ENCODE measurements at places on chromosomes 2 and 18. TPM values are rescaled to one million over a fixed set of nuclear protein-coding genes. Genes with fewer than 3 reads are reported as not detected.
A peak's percentile ranks its signal among the peaks of the same experiment; 100 is the strongest.

Gene UGT1A7
- not detected for total RNA-seq

Gene UGT1A10
- total RNA-seq = not detected

Gene SF3B6
- total RNA-seq = 55.2 TPM

DNA sequence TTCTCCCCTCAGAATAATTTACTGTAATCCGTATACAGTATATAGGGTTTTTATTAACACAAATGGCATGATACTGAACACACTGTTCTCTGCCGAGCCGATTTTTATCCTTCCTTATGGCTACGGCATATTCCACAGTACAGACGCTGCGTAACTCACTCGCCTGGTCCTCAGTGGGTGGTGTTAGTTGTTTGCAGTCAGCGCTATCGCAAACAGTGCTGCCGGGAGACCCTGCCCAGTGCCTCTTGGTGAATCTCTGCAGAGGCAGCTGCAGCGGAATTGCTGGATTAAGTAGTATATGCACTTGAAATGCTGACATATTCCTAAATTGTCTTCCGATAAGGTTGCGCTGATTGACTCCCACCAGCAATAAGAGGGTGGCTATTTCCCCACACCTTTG, 73.9 kb downstream of the MARCO start:
- no peak overlapping the region for H3K4me3 ChIP-seq
- no peak for DNase-seq
- H3K27ac ChIP-seq = no peak overlapping the region
- no peaks in the 10 kb centered on the region for H3K36me3 ChIP-seq
- no peaks in the 10 kb centered on the region for H3K4me1 ChIP-seq

DNA sequence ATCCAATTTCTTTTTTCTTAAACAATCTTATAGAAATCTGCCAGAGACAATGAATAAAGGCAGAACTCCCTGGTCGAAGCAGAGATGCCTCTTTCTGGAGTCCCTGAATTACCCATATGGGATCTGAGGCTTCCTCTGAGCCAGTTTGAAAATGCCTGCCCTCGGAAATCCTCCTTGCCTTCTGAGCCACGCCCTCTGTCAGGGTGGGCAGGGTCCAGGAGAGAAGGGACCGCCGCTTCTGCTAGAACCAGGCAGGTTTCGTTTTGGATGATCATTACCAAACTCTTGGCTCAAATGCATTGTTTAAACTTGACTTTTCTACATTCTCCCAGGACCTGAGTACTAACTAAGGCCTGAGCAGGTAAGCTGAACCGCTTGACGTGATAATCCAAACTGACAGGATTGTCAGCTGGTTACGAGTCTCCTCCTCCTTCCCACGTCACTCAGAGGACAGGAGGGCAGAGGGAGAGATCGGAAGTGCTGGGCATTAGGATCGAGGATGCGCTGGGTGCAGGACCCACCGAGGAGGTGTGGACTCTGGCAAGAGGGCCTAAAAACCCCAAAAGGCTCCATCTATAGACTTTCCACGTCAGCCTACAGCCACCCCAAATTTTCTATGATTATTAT, 128.4 kb downstream of the KLHL29 start:
- no peaks in the 10 kb centered on the region for H3K27me3 ChIP-seq
- peak overlapping the region; percentile 60 for H3K27ac ChIP-seq
- no peak overlapping the region for H3K4me3 ChIP-seq
- H3K4me1 ChIP-seq = peaks cover 39% of the 10 kb centered on the region

DNA sequence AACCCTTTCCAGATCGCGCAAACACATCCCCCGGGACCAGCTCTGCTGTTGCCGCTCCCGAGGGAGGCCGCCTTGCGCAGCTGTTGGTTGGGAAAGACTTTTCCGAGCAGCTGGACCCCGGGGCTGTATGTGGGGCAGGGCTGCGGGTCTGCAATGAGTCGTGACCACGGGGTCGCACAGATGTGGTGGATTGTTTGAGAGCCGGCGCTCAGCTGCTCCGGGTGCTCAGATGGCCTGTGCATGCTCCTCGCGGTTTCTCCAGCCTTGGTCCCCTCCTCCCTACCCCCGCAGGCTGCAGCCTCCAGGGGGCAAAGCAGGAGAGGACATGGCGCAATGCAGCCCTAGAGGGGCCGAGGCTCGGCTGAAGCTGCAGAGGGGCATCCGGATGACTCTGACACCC, 105.2 kb upstream of the OTOS start:
- no peak for DNase-seq
- H3K4me1 ChIP-seq = peaks cover 25% of the 10 kb centered on the region
- peak overlapping the region; percentile 65 for H3K27ac ChIP-seq
- no peak overlapping the region for H3K4me3 ChIP-seq

DNA sequence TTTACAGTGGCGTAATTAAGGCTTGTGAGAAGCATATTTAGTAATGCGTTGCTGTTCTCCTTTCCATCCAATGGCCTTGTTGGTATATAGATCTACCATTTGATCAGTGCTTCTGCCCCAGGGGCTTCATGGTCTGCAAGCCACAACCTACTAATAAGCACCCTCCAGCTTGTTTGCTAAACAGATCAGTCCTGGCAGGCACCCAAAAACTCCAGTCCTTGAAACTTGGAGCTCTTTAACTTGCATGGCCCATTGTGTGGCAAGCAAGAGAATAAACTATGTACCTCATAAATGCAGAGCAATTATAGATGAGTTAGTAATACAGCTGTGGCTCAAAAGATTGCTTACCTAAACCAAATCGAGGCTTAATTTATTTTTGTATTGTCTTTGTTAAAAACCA, 158.5 kb downstream of the FTCDNL1 start:
- no peak for DNase-seq
- H3K27me3 ChIP-seq = no peaks in the 10 kb centered on the region
- H3K36me3 ChIP-seq = no peaks in the 10 kb centered on the region
- no peak overlapping the region for H3K4me3 ChIP-seq

DNA sequence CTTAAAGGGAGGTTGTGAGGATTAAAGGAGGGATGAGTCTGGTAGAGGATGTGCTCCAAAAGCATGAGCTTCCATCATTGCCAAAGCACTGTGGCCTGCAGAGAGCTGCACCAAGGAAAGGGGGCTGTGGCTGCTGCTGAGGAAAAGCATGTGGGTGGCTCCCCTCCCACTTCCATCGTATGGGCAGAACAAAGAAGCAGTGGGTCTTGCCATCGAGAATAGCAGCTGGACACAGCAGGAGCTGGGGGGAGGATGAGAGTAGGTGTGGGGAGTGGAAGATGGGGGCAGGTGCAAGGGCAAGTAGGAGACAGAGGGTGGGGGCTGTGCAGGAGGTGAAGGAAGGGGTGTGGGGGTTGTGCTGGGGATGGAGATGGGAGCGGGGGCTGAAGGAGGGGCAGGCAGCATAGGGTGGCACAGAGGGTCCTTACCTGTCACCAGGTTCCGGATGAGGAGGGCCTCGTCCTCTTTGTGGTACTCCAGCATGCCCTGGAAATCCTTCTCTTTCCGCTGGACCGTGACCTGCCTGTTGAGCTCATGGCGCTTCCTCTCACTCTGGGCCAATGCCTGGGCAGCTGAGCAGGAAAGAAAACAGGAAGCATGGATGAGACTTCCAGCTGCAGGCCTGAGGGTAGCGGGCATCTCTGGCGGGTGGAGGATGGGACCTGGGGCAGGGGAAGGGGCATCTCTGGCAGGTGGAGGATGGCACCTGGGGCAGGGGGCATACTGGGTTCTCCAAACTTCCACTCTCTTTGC, 33.6 kb upstream of the ACAA2 start:
- H3K27me3 ChIP-seq = peaks cover 14% of the 10 kb centered on the region
- H3K4me3 ChIP-seq = no peak overlapping the region
- H3K4me1 ChIP-seq = peaks cover 10% of the 10 kb centered on the region

DNA sequence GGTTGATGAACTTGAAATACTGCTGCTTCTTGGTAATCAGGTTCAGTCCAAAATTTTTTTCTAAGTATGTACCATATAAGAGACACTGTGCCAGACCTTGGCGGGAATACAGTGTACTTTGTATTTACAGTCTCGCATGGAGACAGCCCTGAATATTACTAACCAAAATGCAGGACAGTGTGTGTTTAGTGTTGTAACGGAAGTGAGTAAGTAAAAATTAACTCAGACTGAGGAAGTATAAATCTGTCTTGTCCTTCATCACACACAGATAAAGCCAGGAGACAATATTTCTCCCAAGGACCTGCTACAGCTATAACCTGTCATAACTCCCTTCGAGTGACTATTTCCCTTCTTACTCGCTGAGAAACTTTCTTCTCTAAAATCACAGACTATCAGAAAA, 76.9 kb downstream of the ACTR3 start:
- peaks cover 7% of the 10 kb centered on the region for H3K4me1 ChIP-seq
- no peak for DNase-seq
- H3K27me3 ChIP-seq = no peaks in the 10 kb centered on the region
- no peaks in the 10 kb centered on the region for H3K36me3 ChIP-seq

GRCh38 chr2:190123956-190124355, 61.4 kb upstream of the MSTN start:
- no peak for DNase-seq
- no peak overlapping the region for H3K27ac ChIP-seq
- H3K4me1 ChIP-seq = peaks cover 8% of the 10 kb centered on the region
- H3K36me3 ChIP-seq = no peaks in the 10 kb centered on the region

GRCh38 chr18:9922592-9923311, 8.9 kb downstream of the VAPA start:
- peaks cover 93% of the 10 kb centered on the region for H3K4me1 ChIP-seq
- no peaks in the 10 kb centered on the region for H3K36me3 ChIP-seq
- no peak overlapping the region for H3K4me3 ChIP-seq
- no peak for DNase-seq
- no peak overlapping the region for H3K27ac ChIP-seq

- DNase-seq = peak; percentile 92
- no peaks in the 10 kb centered on the region for H3K27me3 ChIP-seq
- peak overlapping the region; percentile 95 for H3K27ac ChIP-seq
These were observed 18.0 kb downstream of the SPEG start for GRCh38 chr2:219452361-219453317.

DNA sequence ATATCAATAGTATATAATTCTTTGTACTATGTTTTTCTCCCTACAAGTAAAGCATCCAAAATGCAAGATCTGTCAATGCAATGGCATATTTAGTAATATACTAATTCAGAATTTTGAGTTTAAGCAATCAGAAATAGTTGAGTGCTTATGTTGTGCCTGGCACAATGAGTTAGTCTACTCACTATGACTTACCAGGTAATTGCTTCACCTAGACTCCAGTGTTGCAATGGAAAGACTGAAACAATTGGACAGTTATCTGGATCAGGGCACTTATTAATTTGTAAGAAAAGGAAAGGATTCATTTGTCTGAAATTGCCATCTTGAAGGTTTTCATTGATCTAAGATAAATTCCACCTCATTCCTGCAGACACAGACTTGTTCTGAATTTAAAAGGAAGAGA, 97.6 kb upstream of the TCF4 start:
- H3K27ac ChIP-seq = no peak overlapping the region
- no peaks in the 10 kb centered on the region for H3K27me3 ChIP-seq
- H3K4me3 ChIP-seq = no peak overlapping the region

GRCh38 chr18:48775372-48776155, 175.2 kb downstream of the SMAD7 start:
- H3K4me3 ChIP-seq = no peak overlapping the region
- H3K36me3 ChIP-seq = no peaks in the 10 kb centered on the region
- no peak for DNase-seq
- H3K27me3 ChIP-seq = no peaks in the 10 kb centered on the region

DNA sequence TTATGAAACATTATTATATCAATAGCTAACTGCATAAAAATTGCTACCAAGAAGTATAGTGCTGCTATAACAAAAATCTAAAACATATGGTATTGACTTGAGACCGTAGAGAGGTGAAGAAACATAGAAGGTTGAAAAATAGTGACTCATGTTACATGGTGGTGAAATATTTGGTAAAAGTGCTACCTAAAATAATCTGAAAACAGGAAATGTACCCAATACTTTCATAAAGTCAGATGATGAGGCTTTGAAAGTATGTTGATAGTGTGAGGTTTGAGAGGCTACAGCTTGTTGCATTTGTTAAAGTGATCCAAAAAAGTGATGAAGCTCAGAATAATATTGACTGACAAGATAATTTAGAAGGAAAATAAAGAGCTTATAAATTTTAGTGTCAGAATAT, 718.7 kb upstream of the SLC8A1 start:
- H3K27me3 ChIP-seq = no peaks in the 10 kb centered on the region
- DNase-seq = no peak
- no peak overlapping the region for H3K4me3 ChIP-seq
- no peaks in the 10 kb centered on the region for H3K4me1 ChIP-seq
- H3K27ac ChIP-seq = no peak overlapping the region

GRCh38 chr2:101204400-101205115, 48.1 kb upstream of the CNOT11 start:
- no peaks in the 10 kb centered on the region for H3K27me3 ChIP-seq
- H3K36me3 ChIP-seq = no peaks in the 10 kb centered on the region
- no peak for DNase-seq
- H3K27ac ChIP-seq = no peak overlapping the region
- H3K4me1 ChIP-seq = no peaks in the 10 kb centered on the region
- no peak overlapping the region for H3K4me3 ChIP-seq

DNA sequence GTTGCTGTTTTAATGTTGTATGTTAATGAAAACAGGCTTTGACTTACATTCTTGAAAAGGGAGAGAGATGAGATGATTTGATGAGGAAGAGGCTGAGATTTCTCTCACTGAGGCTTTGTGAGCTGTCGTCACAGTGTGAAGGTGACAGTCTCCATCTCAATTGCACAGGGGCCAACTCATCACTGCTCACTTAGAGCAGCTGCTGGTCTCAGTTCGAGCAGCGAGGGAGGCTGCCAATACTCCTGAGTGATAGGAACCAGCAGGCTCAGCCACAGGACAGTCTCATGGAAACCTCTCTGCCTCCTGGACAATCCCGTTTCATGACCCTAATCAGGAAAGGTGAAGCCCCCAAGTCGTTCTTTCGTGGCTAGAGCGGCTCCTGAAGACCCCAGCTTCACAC, 170.7 kb upstream of the SOX11 start:
- no peak for DNase-seq
- H3K4me3 ChIP-seq = no peak overlapping the region
- H3K27ac ChIP-seq = peak overlapping the region; percentile 45
- peaks cover 6% of the 10 kb centered on the region for H3K4me1 ChIP-seq

DNA sequence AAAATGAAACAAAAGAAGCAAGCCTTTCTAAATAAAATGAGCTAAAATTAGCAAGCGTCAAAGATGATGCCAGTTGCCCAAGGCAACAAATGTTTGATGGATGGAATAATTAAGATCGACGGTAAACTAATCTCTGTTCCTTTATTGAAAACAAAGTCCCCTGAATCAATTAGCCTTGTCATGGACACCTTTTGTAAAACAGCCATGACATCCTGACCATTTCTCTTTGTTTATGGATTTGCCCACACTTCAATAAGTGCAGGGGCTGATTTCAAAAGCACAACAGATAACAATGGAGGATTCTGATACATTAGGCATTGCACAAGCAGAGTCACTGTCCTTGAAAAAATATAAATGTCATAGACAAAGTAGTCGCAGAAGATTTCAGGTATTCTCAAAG, 160.1 kb upstream of the HNRNPA3 start:
- no peaks in the 10 kb centered on the region for H3K36me3 ChIP-seq
- DNase-seq = no peak
- no peaks in the 10 kb centered on the region for H3K4me1 ChIP-seq
- H3K27me3 ChIP-seq = no peaks in the 10 kb centered on the region
- H3K27ac ChIP-seq = no peak overlapping the region

DNA sequence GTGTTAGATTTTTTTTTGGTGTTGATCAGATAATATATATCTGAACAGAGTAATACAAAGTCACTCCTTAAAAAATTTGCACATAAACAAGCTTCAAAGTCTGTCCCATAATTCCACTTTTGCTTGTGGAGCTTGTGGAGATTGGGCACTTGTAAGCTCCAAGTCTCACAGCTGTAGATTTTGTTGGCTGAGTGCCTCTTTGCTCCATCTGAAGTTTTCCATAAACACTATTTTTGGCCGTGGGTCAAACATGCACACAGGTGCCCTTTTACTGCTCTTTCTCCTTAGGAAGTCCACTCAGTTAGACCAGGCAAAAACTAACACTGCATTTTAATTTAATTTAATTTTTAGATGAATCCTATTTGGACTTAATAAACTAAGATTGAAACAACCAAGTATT, 3.6 kb upstream of the KCNJ13 start:
- peaks cover 6% of the 10 kb centered on the region for H3K4me1 ChIP-seq
- no peak overlapping the region for H3K27ac ChIP-seq
- H3K27me3 ChIP-seq = no peaks in the 10 kb centered on the region
- DNase-seq = no peak
